HCEC 1CT (cell line): ENCODE measurements at places on chromosomes 3 and 15.

DNA sequence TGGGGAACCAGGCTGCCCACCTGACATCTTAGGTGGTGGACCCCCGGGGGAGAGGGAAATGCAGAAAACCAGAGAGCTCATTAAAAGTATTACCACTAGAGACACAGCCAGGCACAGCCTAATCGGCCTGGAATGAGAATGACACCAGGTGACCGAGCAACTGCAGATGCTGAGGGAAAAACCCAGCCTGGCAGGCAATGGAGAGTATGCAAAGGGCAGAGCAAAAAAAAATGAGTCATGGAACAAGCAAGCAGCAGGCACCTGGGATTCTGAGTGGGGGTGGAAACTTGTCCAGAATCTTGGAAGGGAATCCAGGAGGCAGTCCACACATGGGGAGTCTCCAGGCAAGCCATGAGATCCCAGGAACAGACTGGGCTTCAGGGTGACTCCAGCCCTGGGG, 183.7 kb upstream of the LRRN1 start:
- DNase-seq: no peak

DNA sequence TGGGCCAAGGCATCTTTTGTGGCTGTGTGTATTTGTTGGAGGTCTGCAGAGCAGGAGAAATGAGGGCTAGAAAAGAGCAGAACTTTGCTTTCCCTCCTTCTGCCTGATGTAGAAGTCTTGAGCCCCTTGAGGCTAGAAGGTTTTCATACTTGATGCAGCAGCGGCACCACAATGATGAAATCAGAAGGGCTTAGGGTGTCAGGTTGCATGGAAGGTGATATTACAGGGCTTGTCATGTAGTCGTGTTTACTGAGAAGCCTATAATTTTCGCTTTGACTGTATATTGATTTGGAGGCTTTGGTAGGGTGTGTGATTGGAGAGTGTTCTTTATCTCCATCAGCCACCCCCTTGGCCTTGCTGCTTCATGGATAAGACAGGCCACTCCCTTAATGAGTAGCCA, 339.8 kb downstream of the THSD4 start:
- no peak for DNase-seq

- DNase-seq: no peak
These were observed 23.8 kb upstream of the ZBED2 start for GRCh38 chr3:111618945-111619344.

- DNase-seq: no peak
These were observed 66.7 kb upstream of the GATA2 start for GRCh38 chr3:128559486-128560225.

- no peak for DNase-seq
These were observed 168.4 kb upstream of the ARRDC4 start for GRCh38 chr15:97791824-97792792.

- DNase-seq: no peak
These were observed 128.0 kb downstream of the GMNC start for GRCh38 chr3:190734490-190734889.

GRCh38 chr3:38578081-38578475, 71.4 kb downstream of the SCN5A start:
- no peak for DNase-seq
